Breast epithelium (tissue), 4 donors: ENCODE measurements at places on chromosomes 12 and 14. TPM values are rescaled to one million over a fixed set of nuclear protein-coding genes. Genes with fewer than 3 reads are reported as not detected.

DNA sequence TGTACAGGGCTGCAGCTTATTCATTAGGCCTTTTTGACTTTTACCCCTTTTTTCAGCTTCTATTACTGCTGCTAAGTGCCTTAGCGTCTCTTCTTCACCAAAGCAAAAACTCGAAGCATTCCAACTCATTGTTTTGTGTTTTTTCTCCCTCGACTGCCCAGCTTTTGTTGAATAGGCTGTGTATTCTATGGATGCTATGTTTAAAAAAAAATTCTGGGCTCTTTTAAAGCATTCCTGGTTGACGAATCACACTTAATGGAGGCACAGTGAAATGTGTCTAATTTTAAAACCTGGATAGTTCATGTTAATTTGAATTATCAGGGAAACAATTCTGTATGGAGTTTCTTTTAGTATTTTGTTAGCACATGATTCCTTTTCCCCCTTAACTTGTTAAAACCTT, 29.7 kb downstream of the KTN1 start:
- DNase-seq, result no peak

DNA sequence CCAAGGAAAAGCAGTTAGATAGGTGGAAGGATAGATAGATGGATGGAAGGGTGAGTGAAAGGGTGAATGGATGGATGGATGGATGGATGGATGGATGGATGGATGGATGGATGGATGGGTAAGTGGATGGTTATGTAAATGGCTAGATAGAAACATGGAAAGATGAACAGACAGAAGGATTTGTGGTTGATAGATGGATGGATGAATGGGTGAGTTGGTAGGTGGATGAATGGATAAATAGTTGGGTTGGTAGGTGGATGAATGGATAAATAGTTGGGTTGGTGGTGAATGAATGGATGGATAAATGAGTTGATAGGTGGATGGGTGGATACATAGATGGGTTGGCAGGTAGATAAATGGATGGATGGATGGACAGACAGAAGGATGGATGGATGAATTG, 30.3 kb upstream of the FAM222A start:
- no peak for DNase-seq

DNA sequence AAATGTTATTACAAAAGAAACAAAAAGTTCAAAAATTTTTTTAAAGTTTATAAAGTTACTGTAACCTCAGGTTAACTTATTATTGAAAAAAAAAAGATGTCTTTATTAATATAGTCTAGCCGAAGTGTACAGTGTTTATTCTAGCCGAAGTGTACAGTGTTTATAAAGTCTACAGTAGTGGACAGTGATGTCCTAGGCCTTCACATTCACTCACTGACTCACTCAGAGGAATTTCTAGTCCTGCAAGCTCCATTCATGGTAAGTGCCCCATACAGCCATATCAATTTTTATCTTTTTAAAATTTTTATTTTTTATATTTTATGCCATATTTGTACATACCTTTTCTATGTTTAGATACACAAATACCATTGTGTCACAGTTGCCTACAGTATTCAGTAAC, 10.4 kb downstream of the ATG2B start:
- no peak for DNase-seq

DNA sequence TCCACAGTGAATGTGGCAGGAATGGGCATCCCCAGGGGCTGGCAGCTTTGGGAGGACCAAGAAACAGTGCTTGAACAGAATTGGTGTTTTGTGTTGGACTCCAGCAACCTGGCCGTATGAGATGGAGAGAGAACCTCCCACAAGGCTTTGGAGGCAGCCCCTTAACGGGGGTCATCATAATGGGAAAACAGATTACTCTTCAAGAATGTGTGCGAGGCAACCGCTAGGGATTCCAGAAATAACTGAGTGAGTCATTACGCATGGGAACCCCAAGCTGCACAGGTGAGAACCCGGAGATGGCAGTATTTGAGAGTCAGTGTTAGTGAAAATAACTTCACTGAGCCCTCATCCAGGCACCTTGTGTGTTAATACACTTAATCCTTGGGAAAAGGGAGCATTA, 567.8 kb upstream of the TBX3 start:
- no peak for DNase-seq

The RAB35 gene
- total RNA-seq, result 23.3 TPM

The OTX2 gene
- total RNA-seq, result not detected

- DNase-seq, result no peak
These were observed 170.6 kb downstream of the TMTC2 start for GRCh38 chr12:82857276-82857675.

The PLA2G1B gene
- total RNA-seq, result not detected

DNA sequence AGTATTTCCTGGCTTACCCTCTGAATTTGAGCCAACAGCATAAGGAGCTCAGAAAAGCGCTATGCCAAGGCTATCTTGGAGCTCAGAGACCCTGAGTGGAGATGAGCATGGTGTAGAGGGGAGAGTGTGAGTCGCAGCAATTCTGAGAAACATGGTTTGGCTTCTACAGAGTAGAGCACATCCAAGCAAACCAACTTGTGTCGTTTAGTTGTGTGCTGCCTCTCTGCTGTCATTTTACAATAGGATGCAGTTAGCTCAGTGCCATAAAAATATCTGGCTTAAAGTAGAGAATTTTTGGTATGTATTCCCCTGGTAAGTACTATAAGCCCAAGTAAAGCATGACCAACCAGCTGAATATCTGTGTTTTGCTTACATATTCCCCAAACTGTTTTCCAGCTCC, 249.2 kb downstream of the TRHDE start:
- no peak for DNase-seq

The CCDC175 gene
- total RNA-seq, result 0.33 TPM

The TSPAN19 gene
- not detected for total RNA-seq

GRCh38 chr14:34270361-34270760, 191.7 kb downstream of the SPTSSA start:
- no peak for DNase-seq

The SH2B3 gene
- total RNA-seq, result 13.9 TPM

- no peak for DNase-seq
These were observed 417.0 kb downstream of the ATP23 start for GRCh38 chr12:58358369-58358768.

- DNase-seq, result no peak
These were observed 442.7 kb upstream of the FLRT2 start for GRCh38 chr14:85087201-85087600.

The KCNH5 gene
- not detected for total RNA-seq
